Myocyte (in vitro differentiated cells): ENCODE measurements at places on chromosomes 1 and 21. TPM values are rescaled to one million over a fixed set of nuclear protein-coding genes. Genes with fewer than 3 reads are reported as not detected.
A peak's percentile ranks its signal among the peaks of the same experiment; 100 is the strongest.

The FNDC5 gene
- total RNA-seq = 392 and 577 TPM in 2 replicates

The NUDT4B gene
- total RNA-seq = 39.2 and 64.9 TPM in 2 replicates

The CTXND2 gene
- not detected in 2 replicates for total RNA-seq

The PODN gene
- total RNA-seq = 0.48 and 2.1 TPM in 2 replicates

The NPPA gene
- total RNA-seq = 0.47 and 1.3 TPM in 2 replicates

The NTRK1 gene
- total RNA-seq = 0.10 and 2.5 TPM in 2 replicates

DNA sequence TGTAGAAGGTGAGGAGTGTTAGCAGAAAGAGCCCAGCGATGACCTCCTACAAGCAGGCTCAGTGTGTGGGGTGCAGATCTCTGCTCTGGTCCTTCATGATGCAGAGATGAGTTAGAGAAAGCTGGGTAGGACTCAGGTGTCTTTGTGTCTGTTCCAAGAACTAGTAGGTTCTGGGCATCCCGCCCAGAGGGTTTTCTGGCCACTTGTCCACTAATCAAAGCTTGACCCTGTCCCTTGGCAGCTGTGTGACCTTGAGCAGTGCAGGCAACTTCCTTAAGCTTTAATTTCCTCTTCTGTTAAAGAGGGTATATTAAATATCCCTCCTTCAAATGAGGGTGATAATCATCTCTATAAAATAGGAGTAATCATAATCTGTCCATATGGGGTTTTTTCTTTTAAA, 54.7 kb upstream of the WNT4 start:
- no peak for DNase-seq

DNA sequence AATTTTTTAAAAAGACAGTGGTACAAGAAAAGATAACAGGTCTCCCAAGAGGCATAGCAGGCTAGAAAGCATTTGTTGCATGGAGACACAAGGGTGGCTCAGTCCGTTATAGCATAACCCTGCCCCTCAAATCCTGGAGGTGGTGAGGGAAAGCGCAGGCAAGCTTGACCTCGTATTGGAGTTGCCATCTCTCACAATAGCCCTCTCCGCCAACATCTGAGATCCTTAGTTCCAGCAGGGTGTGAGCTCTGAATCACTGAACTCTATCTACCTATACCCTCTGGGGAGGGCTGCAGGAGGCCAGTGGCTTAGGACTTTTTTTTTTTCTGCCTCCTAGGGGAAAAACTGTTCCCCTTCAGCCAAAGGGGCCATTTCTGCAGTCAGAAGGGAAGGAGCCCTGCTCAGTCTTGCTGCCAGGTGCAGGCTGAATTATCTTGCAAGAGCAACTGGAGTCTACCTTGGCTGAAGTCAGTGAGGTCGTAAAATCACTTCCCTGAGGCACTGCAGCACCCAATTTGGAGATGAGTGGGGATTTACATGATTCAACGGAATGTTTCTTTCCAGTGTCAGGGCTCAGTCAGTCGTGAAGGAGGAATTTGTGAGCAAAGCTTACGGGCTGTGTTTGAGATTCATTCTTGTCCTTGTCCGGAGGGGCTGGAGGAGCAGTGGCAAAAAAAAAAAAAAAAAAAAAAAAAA, 17.2 kb upstream of the C8A start:
- no peak for DNase-seq

GRCh38 chr1:248906753-248907661, 972 bp downstream of the PGBD2 start:
- DNase-seq = peak; percentile 1

- no peak for DNase-seq
Observed at GRCh38 chr1:152539901-152540300, 25.6 kb downstream of the CRCT1 start.

- DNase-seq = no peak
Observed at GRCh38 chr1:160801836-160802580, 6.0 kb downstream of the LY9 start.

DNA sequence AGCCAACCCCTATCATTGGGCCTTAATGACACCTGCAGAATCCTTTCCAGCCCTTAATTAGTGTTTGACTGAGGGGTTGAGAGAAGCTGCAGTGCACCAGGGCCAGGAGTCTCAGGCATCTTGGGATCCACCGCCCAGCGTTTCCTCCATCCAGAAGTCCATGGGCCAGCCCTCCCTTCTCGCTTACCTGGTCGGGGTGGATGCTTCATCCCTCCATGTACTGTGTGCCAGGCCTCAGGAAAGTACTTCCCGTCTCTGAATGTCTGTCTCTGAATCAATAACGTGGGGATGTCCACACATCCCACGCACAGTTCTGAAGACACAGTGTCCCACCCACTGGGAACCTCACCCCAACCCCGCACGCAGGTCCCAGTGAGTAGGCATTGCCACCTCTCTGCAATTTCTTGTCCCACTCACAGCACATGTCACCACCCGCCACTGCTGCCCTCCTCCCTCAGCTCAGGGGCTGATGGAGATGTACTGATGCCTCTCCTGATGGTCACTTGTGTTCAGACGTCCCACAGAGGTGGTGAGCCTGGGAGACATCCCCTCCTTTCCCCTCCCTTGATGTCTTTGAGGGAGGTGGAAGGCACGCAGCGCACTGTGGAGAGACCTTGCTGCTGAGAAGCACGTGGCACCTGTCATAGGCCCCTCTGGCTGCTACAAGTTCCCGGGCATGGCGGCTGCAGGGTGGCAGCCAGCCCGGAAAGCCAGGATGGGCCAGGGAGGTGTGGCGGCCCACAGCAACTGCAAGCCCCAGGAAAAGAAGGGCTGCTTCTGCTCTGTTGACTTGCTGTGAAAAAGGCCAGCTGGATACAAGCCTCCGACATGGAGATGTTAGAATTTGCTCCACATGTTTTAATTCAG, 29.4 kb upstream of the PRSS38 start:
- DNase-seq = peak; percentile 37

DNA sequence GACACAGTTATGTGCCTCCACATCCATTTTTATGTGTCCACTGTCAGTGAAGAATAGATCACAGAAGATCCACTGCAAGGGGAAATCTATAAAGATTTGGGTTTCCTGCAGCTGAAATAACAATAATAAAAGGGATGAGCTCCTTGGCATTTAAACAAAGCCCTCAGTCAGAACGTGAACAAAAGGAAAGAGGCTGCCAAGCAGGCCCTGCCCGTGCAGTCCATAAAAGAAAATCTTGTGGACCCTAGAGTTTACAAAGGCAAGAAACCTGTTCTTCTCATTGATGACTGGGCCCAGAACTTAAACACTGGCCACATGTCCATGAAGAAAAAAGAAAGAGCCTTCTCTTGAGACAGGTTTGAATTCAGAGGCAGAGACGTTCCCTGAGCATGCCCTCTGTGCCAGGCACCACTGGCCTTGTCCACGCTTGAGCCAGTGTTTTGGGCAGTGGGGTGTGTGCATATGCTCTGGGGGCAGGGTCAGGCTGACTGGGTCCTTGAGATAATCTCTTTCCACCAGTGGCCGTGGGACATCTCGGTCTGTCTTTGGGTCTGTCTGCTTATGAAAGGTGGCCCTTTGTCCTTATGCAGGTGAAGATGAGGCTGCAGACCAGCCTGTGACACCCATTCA, 142.7 kb downstream of the HIVEP3 start:
- no peak for DNase-seq

DNA sequence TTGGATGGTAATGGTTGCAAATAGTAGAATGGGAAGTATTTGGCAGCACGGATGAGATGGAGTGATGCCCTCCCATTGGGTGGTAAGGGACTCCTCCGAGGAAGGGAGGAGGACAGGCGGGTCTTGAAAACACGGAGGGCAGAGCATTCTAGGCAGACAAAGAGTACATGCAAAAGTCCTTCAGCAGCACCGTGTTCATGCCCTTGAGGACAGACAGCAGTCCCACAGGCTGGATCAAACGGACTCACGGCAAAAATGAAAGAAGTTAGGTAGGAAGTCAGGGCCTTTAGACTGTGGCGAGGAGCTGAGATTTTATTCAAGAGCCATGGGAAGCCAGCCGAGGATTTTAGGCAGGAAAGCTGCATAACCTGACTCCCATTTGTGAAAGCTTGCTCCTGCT, 253.9 kb downstream of the RHOU start:
- DNase-seq = no peak

DNA sequence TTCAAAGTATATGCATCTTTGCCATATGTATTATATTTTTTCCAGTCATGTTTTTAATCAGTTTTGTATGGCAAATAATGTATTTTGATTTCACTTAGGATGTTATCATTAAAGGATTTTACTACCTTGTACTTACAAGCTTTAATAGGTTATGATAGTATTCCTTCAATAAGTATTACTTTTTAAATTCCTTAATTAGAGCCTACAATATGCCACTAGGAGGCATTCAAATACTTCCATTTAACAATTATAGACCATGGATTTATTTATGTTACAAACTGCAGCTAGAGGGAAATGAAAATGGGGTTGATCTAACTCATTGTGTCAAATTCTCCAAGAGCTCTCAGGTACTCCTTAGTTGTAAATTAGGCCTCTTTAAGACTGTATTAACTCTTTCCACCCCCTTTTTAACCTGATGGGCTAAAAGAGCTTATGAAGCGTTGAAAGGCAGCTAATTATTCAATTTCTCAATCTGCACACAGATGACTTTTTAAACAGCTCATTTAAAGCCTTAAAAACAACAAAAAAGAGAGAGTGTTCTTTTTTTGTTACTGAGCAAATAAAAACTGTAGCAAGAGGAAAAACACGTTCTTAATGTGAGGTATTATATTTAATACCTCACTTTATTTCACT, 156.2 kb downstream of the DENND1B start:
- peak; percentile 30 for DNase-seq

- DNase-seq = no peak
Observed at GRCh38 chr1:109283748-109284600, 1.0 kb upstream of the PSRC1 start.

DNA sequence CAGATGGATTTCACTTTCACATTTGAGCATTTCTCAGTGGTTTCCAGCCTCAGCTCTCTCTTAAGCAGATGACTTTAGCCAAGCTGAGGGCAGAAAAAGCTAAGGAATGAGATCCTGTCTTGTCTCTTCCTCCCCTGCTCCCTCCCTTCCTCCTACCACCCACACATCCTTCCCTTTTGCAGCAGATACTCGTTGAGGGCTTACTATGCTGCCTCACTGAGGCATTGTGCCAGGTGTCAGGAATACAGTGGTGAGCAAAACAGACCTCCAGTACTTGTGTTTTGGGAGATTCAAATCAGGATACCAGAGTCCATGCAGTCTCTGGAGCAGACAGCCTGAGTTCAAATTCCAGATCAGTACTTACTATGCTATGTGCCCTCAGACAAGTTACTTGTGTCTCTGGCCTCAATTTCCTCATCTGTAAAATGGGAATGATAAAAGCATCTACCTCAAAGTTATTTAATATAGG, 43.2 kb downstream of the KIF26B start:
- DNase-seq = peak; percentile 16

GRCh38 chr1:67760030-67760821, 73.0 kb downstream of the GNG12 start:
- peak; percentile 86 for DNase-seq

DNA sequence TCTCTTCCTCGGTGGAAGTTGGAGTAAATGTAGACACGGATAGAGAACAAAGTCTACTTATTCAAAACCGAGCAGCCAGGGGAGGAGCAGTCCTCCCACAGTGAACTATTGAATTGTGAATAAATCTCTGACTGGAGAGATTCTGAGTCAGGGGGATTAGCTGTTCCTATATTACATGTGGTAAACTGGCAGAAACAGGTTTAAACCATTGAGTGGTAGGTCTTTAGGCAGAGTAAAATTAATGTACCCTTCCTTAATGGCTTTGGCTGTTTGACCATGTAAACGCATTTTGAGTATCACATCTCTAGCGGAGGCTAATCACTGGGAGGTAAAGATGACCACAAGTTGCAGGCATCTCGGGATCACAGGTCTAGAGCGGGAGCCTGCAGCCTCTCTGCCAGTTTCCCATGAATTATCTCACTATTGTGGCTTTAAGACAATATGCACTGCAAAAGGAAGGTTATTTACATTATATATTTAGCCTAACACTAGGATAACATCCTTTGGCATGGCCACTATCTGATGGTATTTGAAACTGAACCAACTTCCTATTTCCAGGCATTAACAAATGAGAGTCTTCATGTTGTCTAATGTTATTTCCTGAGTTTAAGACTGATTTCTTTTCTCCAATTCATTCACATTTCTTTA, 7.9 kb upstream of the DISC1 start:
- no peak for DNase-seq
